ENCODE measurements at places on chromosomes 1 and 21. TPM values are rescaled to one million over a fixed set of nuclear protein-coding genes. Genes with fewer than 3 reads are reported as not detected.

HCRTR1 gene
- not detected for polyA plus RNA-seq

DNA sequence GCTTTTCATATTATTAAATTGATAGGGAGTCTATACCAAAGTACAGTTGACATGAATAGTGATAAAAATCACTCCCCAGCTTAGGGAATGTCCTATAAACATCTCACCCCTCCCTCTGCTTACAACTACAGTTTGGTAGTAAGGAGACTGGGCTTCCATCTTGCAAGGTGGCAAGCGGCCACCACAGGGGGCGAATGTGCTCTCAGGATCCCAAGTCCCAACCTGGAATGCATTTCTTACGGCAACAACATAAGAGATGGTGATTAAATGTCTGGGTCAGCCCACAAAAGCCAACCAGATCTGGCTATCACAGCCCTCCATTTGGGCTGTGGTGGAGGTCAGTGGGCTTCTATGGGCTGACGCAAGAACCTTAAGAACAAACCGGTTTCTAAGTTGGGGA is 68.0 kb downstream of the SMYD2 start:
- no peak for DNase-seq

GRCh38 chr1:223180731-223181321 is 37.8 kb upstream of the TLR5 start:
- no peak for DNase-seq

S100A7A gene
- polyA plus RNA-seq = not detected

- no peak for DNase-seq
These were observed 69.6 kb upstream of the B3GALT2 start for GRCh38 chr1:193256019-193256418.

COL9A2 gene
- polyA plus RNA-seq = 0.32 TPM

DCAF6 gene
- 34.4 TPM for polyA plus RNA-seq

CYP4X1 gene
- polyA plus RNA-seq = not detected

GRCh38 chr1:24996983-24997893 is 67.2 kb upstream of the RUNX3 start:
- DNase-seq = no peak

Measured in A549 (cell line).